ENCODE measurements at places on chromosomes 16 and 17.

- DNase-seq = no peak
Measured at GRCh38 chr17:9162275-9162985, 141.1 kb downstream of the NTN1 start.

DNA sequence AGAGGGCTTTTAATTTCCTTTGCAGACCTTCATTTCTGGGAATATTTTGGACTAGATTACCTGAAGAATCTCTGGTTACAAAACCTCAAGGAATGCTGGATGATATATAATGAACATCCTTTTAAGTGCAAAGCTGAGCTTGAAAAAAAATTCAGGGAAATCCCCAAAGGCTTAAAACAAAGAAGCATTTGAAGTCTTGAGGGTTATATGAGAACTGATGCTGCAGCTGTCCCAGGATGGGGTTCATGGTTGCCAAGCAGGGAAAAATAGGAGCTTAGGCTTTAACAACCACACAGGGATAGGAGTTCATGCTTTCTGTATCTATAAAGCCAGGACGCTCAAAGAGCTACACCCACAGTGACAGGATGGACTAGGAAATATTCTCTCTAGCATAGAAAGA, 150.4 kb upstream of the IRX5 start:
- DNase-seq = no peak

DNA sequence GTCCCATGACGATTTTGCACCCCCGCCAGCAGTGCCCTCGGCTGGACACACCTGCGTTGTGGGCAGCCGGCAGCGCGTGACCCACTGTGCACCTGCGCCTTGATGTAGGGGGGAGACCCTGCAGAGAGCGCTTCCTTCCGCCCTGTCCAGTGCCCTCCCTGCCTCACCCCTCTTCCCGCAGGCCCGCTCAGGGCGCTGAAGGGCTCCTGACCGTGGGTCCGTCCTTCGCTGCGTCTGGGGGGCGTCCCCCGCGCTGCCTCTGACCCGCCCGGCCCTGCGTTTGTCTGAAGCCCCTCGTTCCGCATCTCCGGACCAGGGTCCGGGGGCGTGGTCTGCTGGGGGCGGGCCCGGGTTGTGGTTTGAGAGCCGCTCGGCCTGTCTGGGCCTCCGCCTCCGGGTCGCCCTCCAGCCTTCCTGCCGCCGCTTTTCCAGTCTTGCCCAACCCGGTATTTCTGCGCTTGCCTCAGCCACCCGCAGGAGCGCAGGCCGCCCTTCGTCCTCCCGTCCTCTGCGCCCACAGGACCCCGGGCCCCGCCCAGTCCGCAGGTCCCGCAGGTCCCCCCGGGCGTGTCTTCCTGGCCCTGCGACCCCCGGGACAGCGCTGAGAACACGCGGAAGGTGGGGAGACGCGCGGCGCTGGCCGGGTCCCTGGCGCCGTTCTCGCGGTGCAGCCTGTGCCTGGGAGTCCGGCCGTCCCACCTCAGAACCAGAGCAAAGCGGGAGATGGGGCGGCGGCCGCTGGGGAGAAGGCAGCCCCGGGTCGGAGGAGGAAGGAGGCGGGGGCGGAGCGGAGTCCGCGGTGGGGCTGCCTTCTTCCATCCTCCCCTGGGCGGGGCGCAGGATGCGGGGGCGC, 4.0 kb upstream of the IL17C start:
- peak; percentile 67 for DNase-seq

- DNase-seq = no peak
Measured at GRCh38 chr16:69145658-69146057, 13.2 kb downstream of the UTP4 start.

DNA sequence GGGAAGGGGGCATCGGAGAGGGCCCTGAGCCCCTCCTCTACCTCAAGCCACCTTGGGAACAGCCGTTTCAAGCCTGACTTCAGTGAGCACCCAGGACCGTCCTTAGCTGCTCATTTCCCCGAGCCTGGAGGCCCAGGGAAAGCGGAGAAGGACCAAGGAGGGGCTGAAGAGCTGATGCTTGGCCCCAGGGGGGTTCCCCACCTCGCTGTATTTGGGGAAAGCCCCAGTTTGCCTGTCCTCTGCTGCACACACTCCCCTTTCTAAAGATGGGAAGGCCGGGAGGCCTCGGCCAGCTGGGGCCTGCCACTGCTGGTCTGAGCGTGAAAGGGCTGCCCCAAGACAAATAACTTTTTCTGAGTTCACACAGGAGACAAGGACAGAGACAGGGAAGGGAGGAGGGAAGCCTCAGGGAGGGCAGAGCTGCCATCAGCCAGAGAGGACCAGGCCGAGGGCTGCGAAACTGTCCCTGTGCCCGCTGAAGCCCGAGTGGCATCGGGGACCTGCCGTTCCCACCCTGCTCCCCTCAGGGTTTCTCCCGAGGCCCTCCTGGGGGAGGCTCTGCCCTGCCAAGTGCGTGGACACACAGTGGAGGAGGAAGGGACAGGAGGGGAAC, 11.6 kb downstream of the ZACN start:
- no peak for DNase-seq

DNA sequence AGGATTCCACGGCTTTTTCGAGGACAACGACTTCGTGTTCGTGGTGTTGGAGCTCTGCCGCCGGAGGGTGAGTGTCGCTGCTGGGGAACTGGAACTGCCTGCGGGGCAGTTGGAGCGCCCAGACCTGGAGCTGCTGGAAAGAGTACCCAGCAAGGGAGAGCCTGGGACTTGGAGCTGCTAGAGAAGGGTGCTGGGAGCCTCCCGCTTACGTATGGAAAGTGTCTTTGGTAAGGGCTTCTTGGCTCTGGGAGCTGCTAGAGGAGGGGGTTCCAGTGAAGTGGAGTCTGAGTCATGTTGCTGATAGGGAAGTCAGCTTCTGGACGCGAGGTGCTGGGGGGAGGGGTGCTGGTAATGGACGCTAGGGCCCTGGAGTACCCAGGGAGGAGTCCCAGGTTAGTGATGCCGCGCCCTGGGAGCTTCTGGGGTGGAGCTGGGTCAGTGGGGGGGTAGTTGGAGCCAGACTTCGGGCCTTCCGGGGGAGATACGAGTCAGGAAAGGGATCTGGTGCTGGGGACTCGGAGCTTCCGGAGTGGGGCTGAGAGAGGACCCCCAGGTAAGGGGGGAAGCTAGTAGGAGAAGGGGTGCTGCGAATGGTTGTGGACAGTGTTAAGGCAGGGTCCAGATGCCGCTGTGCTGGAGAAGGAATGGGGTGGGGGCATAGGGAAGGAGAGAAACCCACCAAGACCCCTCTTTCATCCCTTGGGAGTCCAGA, 741 bp downstream of the PLK1 start:
- no peak for DNase-seq
